Activated CD4-positive, alpha-beta memory T cell treated with anti-CD3 and anti-CD28 coated beads for 36 hours (primary cell): ENCODE measurements at places on chromosomes 13 and 19.
A peak's percentile ranks its signal among the peaks of the same experiment; 100 is the strongest.

- peak; percentile 28 for DNase-seq
These were observed 47.7 kb upstream of the USPL1 start for GRCh38 chr13:30569901-30570576.

DNA sequence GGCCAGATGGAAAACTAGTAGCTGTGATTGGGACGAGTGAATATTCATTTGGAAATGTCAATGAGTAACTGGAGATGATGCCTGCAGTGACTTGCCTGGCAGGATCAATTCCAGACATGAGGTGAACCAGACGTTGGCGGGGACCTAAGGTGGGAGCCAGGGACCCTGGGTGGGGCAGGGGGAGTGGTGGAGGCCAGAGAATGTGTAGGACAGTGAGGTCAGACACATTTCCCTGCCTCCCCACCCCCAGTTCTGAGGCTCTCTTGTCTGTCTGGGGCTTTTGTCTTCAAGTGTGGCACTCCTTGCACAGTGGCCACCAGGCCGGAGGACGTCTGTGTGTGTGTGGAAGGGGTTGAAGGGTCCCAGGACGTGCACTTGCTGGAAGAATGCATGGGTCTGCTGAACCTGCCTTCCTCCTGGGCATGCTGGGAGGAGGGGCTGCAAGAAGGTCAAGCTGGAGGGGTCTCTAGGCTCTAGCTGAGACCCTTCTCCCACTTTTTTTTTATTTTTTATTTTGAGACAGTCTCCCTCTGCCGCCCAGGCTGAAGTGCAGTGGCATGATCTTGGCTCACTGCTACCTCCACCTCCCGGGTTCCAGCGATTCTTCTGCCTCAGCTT, 51.6 kb downstream of the CHST8 start:
- no peak for DNase-seq

DNA sequence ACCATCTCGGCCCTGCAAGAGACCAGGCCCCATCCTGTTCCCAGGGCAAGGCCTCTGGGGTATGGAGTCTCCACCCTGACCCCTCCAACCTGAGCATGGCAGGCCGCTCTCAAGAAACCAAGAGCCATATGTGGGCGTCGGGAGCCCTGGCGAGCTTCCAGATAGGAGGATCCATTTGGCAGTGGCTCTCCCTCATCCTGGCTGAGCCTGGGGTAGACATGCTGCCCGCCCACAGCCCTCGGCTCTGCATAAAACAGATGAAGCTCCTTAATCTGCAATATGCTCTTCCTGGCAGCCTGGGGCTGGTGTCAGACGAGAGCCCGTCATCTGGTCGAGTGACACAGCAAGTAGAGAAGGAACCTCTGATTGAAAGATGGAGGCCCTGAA, 6.1 kb downstream of the ATP13A1 start:
- DNase-seq, result no peak

DNA sequence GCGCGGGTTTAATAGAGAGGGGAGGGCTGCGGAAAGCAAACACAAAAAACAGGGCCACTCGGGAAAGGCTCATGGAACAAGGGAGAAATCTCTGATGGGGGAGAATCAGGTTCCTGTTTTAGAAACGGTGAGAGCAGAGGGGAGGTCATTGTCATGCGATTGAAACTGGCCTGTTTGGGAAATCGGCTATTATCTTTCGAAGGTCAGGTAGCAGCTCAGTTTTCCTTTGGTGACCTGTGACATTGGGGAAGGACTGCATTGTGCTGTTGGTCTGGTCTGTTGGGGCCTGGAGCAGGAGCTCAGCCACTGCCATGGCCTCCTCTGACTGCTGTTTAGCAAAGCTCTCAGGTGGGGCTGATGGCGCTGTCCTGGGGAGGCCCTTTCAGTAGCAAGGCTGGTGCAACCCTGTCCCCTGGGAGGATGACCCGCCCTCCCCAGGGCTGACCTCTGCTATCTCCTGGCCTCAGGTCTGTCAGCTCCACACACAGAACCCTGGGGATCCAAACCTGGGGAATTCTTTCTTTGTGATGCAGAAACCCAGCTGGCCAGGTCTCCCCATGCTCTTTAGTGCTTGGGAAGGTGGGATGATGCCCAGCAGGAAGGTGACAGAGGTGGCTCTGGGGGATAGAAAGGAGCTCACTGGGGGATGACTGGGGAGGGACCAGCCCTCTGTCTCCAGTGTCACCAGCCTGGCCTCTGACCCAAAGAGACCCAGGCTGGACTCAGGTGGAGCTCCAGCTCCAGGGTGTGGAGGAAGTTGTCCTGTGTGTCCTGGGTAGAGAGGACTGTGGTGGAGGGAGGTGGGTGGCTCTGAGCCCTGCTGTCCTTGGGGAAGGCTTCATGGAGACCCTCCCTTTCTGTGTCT, 21.2 kb upstream of the CD177 start:
- DNase-seq, result no peak

DNA sequence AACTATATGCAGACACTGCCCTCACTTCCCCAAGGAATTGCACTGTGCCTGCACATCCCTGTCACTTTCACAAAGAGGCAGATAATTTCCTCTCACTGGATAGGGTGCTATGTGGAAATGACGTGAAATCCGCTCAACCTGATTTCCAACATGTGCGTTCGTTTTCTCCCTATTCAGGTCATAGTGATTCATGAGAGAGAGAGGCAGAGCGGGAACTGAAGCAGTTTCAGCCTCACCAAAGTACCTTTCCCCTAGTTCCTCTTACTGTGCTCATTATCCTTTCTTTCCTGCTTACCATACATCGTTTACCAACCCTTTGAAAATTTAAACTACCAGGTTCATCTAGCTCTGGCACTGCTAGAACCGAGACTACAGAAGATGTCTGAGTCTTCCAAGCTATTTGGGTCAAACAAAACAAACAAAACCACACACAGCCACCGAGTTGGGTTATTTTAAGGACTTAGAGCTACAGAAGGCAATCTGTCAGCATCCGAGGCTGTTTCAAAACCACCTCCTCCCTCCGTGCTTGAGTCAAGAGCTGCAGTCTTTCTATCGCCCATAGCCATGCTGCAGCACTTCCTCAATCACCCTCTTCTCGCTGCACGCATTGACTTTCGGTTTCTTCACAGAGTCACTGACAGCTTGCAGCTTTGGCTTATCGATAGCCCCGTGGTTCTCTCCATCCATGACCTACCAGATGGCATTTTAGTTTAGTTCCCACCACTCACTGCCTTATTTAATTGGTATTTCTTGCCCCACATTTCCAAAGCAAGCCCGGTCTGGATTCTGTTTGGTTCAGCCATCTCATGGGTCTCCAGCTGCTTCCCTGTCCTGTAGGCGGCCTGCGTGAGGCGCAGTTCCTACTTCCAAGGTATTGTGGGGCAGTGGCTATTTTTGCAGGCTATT, 1395.8 kb downstream of the EFNB2 start:
- peak; percentile 72 for DNase-seq

- no peak for DNase-seq
These were observed 10.4 kb upstream of the KLF16 start for GRCh38 chr19:1873524-1874473.

GRCh38 chr19:31826325-31826724, 477.1 kb upstream of the TSHZ3 start:
- no peak for DNase-seq

DNA sequence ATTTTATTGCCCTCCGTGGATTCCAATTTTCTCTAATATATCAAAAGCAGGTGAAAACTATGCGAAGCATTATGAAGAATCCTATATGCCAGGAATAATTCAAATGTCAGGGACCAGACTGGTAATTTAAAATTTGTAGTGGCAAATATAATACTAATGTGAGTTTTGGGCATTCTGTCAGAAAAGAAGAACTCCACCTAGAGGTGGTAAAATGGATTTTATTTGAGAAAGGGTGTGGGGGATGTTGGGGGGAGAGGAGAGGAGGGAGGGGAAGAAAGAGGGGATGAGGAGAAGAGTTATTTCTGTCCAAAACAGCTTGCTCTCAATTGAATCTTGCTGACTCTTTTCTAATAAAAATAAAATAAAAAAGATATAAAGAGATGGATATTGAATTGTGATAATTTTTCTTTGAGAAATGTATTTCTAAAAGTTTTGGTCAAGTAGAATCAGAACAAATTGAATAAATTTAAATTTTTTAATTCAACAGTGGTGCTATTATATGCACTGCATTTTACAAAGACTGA, 929.3 kb upstream of the SLITRK5 start:
- no peak for DNase-seq

- no peak for DNase-seq
These were observed 8.2 kb downstream of the SLC25A30 start for GRCh38 chr13:45410001-45410400.

- DNase-seq, result no peak
These were observed 18.2 kb downstream of the ZNF121 start for GRCh38 chr19:9565900-9566705.

- DNase-seq, result no peak
These were observed 107.0 kb upstream of the C1QTNF9B start for GRCh38 chr13:24004142-24004899.
